Stimulated activated CD8-positive, alpha-beta memory T cell treated with anti-CD3 and anti-CD28 coated beads, Interleukin-7, amount 100 ng/mL, for 1 hour (primary cell): ENCODE measurements at places on chromosomes 7 and 10.

- no peak for DNase-seq
Measured at GRCh38 chr7:151330661-151331060, 11.0 kb upstream of the NUB1 start.

DNA sequence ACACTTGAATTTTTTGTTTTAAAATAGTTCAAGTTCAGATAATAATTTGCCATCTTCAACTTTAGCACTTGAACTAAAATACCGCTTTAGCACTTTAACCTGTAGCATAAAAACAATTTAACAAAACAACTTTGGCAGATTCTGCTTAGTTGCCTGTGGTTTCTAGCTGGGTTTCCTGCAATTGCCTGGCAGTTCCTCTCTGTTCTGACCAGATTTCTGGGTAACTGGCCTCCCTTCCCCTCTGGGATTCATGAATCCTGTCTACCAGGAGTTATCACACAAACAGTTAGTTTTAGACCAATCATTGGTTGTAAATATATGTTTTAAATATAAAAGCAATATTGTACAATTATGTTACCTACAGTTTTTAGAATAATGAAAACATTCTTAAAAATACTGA, 89.8 kb upstream of the HDAC9 start:
- DNase-seq, result no peak

DNA sequence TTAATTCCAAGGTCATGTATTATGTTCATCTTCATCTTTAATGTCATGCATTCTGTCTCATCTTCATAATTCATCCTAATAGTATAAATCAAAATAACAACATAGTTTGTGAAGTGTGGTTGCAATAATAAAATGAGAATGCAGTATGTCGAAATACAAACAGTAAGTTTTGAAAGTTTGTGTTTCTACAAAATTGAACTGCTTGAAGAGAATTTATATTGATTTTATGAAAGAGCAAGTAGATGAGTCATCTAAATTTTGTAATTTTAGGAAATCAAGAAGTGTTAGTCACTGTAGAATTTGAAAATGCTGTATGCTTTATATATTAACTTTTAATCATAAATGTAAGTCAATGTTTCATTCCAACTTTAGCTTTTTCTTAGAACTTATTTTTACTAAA, 190.5 kb upstream of the PPP1R3A start:
- DNase-seq, result no peak

GRCh38 chr10:35394411-35394851, 58.1 kb downstream of the CCNY start:
- no peak for DNase-seq

DNA sequence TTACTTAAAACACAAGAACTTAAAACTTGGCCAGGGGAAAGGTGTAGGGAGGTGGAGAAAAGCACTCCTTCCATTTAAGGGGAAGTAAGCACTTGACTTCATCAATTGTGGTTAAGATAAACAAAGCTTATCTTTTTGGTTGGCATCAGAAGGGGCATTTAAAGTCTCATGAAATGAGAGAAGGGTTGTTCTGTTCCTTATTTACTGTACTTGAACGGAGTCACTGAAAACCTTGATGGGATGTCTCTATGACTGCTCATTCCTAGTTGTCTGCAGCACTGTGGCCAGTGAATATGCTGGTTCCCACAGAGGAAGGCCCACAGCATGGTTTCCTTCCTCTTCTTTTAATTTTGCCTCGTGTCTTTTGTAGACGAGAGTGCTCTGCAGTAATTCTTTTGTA, 229.3 kb downstream of the AUTS2 start:
- no peak for DNase-seq

DNA sequence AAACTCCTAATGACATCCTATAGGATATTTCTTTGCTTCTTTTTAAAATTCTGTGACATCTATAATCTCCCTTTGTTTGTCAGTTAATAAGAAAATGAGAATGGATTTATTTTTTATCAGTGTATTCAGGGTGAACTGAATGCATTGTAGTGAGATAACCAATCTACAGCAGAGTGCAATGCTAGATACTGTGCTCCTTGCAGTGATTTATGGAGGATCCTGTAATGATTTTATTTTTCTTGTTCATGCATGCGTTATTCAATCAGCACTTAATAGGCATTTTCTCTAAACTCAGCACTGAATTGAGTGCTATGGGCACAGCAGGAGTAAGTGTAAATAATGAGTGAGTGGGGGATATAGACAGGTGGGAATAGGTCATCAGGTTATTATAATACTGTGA, 253.9 kb downstream of the CDK14 start:
- DNase-seq, result no peak

GRCh38 chr10:110209454-110209925, 2.1 kb downstream of the MXI1 start:
- DNase-seq, result no peak

DNA sequence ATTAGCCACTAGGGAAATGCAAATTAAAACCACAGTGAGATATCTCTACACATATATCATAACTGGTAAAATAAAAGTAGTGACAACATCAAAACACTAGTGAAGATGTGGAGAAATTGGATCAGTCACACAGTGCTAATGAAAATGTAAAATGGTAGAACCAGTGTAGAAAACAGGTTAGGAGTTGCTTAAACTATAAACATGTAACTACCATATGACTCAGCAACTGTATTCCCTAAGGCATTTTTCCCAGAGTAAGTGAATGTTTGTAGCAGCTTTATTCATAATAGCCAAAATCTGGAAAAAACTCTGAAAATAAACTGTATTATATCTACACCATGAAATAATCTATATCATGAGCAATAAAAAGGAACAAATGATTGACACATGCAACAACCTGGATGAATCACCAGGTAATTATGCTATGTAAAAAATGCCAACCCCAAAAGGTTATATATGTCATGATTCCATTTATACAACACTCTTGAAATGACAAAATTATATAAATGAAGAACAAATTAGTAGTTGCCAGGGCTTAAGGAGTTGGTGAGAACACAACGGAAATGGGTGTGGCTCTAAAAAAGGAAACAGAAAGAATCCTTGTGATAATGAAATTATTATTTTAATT, 22.8 kb downstream of the SLC25A40 start:
- no peak for DNase-seq

DNA sequence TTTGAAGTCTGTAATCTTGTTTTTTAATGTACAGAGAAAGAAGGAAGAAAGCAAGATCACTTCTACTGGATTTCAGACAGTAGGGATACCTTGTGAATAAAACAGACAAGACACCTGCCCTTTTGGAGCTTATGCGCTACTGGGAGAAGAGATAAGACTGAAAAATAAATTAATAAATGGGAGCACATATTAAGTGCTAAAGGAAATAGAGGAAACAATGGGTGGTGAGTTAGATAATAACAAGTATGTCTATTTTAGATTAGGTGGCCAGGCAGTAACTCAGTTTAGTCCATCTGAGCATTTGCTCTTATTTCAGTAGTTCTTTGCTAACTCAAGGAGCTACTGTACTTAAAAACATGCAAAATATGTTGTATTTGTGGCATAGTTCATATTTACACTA, 15.9 kb downstream of the MIOS start:
- DNase-seq, result no peak

DNA sequence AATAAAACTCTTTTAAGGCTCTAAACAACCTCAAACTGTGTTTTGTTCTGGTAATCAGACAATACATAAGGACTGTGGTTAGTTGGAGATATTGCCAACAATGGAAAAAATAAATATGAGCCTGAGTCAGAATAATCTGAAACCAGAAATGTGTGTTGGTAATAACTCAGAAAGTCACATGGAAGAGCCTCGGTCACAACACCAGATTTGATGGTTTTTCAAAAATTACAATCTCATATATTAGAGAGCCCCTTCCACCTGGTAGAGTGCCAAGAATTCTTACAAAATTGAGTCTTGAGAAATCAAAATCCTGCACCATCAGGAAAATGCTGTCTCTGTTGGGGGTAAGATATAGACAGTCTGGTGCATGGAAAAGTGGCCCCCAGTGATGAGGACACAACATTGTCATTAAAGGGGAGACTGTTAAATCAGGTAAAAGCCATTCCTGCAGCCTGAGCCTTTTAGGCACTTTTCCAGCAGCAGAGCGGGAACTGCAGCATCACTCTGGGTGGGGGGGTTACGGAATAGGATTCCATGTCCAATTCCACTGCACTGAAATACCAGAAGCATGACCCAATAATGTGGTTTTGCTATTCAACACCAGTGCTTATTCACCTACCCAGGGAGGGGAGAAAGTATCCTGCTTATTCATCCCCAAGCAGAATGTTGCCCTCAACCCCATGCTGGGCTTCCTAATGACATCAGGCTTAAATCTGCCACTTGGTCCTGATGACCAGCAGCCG, 9.5 kb upstream of the ADAM12 start:
- no peak for DNase-seq

- no peak for DNase-seq
Measured at GRCh38 chr10:127146661-127147060, 49.7 kb downstream of the INSYN2A start.

DNA sequence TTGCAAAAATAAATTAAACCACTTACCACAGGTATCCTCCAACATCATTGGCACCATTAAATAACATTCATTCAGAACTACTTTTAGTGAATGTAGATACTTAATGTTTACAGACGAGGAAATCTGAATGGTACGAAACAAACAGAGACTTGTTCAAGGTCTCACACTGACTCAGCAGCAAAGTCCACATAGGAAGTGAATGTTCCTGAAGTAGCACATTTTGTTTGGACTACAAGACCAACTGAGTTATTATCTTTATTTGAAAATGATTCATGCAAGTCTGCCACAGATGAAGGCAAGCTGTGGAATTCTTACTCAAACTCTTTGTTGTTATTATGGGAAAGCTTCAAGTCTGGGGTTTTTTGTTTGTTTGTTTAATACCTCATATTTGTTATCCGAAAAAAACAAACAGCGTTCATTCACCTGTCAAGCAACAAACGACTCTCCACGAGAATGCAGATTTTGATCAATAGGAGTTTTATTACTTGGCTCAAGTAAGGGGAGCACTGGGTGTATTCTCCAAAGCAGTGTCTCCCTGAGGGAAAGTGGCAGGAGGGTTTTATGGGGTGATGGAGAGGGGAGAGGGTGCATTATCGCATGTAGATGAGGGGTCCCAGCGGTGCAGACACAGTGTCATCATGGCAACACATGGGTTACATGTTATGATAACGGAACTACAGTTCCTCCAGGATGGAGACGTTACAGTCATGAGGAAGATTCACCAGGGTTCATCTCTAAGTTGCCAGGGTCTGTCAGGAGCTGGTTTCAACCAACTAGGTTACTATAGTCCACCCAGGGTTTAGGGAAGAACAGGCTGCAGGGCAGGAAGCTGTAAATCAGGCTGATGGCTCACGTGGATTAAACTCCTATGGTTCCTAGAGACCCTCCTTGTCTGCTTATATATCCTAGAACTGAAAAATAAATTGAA, 147.7 kb upstream of the AKR1E2 start:
- no peak for DNase-seq

DNA sequence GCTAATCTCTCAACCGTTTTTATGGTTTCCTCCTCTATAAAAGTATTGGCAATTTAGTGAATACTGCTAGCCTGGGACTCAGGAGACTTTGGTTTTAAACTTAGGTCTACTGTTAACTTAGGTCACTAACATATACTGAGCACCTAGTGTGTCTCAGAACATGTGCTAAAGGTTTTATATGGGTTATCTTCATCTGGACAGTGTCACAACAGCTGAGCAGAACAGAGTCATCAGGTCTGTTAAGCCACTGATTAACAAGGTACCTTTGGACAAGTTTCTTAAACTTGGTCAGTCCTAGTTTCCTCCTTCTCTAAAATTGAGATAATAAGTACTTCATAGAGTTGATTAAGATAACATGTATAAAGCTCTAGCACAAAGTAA, 30.6 kb downstream of the NET1 start:
- no peak for DNase-seq

DNA sequence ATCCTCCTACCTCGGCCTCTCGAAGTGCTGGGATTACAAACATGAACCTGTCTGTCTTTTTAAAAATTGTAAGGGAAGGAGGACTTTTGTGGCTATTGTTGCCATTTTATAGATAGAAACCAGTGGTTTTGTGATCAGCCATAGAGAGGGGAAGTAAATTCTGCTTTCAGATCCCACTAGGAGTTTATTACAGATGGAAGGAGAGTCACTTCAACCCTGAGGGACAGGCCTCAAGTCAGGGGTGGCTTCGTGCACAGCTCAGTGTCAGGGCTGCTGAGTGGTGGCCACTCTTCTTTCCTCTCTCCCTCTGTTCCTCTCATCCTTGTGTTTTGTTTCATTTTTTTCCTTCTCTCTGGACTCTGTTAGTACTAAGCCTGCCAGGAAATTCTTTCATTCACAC, 60.8 kb downstream of the OGDH start:
- DNase-seq, result no peak
